NCI-H1105 treated with DMSO at 0.1 percent for 48 hours (cell line): ENCODE measurements at places on chromosomes 4 and X.

DNA sequence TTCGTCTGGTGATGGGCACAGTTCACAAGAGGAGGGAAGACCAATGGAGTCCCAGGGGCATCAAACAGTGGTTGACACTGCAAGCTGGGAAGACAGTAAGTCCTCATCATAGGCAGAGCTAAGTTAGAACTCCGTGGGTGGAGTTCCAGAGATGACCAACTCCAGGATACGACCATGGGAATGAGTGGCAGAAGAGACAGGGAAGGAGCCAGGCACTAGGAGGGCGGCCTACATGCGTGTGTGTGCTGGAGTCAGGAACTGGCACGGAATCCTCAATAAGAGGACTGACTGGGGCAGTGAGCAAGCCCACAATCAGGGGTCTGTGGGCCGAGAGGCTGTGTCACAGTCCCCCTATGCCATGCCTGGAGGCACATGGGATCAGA, 30.4 kb upstream of the IRAK1 start:
- DNase-seq, result no peak

DNA sequence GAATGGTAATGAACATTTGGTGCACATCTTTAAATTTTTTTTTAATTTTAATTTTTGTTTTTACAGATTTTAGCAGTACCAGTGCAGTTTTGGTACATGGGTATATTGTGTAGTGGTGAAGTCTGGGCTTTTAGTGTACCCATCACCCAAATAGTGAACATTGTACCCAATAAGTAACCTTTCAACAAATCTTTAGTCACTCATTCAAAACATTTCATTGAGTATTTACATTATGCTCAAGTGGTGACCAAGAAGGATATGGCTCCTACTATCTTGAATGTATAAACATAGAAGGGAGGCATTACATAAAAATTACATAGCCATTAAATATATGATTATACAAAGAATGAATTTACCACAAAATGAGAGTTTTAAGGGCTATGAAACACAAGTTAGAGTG, 223.3 kb downstream of the SPRY1 start:
- no peak for DNase-seq

GRCh38 chr4:15427161-15427560, 672 bp upstream of the C1QTNF7 start:
- DNase-seq, result no peak

- peak; percentile 88 for DNase-seq
Observed at GRCh38 chr4:76198411-76199237, 15.0 kb downstream of the SCARB2 start.

DNA sequence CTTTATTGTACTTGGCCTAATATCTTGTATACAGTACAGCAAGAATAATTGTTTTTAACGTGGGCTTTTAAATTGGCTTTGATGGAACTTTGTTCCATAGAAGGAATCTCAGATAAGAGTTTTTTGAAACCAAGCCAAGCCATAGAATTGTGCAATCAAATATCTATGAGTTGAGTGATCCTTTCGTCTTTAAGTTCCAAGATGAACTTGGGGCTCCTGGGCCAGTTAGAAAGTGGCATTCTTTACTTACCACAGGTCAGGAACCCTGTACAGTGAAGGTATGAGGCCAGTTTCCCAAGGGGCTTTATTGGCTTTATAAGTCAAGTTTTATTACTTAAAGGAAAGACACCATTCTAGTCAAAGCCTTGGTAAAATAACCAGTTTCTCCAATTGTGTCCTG, 2104.2 kb downstream of the PCDH7 start:
- no peak for DNase-seq

DNA sequence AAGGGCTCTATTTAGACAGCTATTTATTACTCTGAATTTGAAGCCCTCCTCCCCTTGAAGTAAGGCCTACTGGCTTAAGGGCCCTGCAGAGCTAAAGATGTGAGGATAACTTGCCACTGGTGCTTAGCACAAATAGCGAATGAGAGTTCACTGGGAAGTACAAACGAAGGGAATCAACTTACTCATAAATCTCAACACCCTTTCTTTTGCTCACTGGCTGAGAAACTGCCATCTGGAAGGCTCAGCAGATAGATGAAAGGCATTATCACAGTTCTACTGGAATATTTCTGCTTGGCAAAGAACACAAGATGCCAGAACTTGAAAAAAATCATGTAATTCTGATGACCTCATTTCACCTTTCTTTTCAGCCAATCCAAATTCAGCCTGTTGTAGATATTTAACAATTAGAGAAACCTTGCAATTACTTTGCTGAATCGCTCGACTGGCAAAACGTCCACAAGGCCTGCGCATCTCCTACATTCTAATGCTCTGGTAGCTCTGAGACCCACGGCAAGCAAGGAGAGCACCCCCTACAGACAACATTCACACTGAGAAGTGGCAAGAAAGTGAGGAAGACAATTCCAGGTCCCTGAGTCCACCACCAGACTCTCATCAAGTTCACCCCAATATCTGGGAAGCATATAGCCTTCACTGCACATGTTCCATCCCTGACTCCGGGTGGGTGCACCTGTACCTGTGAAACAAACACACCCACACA, 27.5 kb downstream of the TSPAN5 start:
- no peak for DNase-seq

GRCh38 chr4:165813606-165814005, 59.4 kb upstream of the TLL1 start:
- no peak for DNase-seq

GRCh38 chrX:127943571-127943970, 108.6 kb downstream of the ACTRT1 start:
- DNase-seq, result no peak

GRCh38 chr4:70902577-70903290, 565 bp downstream of the MOB1B start:
- DNase-seq, result peak; percentile 7

DNA sequence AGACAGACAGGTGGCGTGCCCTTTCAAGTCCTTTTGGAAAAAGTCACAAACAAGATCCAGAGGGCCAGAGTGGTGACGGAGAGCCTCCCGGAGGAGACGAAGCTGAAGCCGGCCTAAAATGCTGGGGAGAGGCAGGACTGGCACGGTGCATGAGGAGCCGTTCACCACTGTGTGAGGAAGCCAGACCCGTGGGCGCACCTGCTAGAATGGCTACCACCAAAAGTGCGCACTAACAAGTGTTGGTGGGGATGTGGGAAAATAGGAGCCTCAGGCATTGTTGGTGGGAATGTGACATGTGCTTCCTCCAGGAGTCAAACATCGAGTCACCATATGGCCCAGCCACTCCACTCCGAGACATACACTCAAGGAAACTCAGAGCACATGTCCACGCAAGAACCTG, 67.4 kb upstream of the HELT start:
- DNase-seq, result no peak

GRCh38 chr4:13678186-13678924, 50.8 kb upstream of the BOD1L1 start:
- DNase-seq, result no peak

DNA sequence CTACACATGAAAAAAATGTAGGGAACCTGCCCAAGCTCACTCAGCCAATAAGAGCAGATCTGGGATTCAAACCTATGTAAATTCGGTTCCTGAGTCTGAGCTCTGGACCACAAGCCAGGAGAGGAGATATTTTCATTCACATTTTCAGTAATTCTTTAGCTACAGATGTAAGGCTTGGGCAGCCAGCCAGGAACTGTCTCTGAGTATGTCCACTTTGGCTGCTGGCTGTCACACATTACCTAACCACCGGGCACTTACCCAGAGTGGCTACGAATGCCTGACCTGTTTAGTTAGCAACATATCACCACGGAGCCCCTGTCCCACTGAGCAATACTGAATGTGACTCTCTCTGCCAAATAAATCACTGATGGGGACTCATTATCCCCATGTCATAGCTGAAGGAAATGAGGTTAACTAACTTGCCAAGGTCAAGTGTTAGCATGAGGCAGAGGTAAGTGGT, 15.3 kb downstream of the USP46 start:
- peak; percentile 11 for DNase-seq

- no peak for DNase-seq
Observed at GRCh38 chr4:31748382-31748781, 1028.2 kb downstream of the PCDH7 start.

GRCh38 chr4:78862314-78862737, 76.9 kb downstream of the PAQR3 start:
- DNase-seq, result no peak

DNA sequence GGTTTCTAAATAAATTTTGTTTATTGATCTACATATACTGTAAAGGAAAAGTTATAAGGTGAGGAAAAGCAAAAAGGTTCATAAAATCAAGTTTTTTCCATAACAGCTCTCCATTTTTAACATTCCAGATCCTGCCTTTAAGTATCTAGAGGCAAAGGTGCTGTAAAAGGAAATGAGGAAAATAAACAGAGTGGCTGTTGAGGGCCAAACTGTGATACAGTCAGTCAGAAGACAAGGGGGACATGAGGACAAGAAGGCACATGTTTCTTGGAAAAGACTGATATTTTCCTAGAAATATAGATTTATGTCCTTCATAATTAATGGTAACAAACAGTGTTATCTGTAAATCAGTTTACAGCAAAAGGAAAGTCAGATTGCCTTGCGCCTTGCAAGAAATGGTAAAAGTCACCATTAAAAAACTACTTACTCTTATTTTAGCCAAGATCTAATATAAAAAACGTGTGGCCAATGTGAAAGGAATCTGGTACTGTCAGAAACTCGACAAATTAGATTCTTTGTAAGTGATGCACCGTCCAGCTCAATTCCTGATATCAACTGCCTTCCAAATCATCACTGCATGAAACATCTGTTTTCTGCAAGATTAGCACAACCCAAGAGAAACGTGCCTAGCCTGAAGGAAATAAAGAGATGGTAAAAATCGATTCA, 34.0 kb upstream of the VEGFD start:
- no peak for DNase-seq

DNA sequence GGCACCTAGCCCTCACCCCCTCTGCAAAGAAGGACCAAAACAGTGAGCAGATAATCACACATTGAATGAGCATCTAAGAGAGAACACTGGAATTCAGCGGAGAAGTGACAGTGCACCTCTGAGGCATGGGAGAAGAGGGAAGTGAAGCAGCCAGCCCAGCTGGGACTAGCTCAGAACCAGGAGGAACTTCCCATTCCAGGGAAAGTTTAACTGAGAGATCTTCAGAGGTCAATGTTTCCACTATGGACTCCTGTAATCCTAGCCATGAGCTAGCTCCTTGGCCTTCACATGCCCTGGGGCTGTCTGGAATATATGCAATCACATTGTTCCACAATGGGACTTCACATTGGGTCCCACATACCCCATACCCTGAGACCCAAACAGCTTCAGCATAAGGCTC, 24.4 kb downstream of the TLR6 start:
- DNase-seq, result no peak

DNA sequence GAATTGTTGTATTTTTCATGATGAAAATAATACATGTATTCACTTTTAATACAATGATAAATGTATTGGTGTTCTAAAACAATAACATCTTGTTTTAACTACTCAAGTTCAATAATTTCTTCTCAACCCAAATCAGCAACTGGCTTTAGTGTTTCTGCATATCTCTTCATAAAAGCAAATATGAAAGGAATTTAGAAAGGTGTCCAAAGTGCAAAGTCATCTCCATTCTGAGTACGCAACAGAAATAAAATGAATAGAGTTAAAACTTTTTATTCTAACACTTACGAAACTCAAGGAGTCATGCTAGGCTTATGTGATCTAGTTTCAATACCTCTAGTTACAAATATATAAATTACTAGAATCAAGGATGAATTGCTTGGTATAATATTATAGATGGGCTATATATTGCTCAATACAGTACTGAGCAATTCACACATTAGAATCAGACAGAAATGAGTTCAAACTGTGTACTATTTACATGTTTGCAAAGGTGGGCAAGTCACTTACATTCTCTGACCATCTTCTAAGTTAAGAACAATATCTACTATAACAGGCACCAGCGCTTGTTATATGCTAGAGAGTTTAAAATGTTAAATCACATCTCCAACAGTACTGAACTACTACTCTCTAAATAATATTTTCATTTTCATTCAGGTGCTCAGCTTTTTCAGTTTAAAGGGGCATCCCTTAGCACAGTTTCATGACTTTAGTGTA, 51.5 kb downstream of the PPA2 start:
- DNase-seq, result no peak

DNA sequence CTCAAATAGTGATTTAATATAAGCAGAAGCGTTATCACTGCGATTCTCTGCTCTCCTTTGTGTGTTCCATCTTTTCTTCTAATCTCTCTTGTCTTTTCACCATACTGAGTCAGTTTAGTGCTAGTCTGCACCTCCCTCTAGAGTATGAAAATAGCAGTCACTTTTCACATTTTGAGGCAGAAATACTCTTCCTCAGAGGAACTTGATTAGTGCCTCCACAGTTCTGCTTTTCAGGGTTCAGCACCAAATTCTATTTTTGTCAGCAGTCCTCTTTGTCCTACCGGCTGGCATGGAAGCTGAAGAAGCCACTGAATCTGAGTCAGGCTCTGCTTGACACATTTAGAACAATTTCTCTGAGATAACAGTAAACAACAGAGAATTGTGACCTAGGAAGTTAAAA, 49.7 kb upstream of the ANKRD17 start:
- DNase-seq, result peak; percentile 9

DNA sequence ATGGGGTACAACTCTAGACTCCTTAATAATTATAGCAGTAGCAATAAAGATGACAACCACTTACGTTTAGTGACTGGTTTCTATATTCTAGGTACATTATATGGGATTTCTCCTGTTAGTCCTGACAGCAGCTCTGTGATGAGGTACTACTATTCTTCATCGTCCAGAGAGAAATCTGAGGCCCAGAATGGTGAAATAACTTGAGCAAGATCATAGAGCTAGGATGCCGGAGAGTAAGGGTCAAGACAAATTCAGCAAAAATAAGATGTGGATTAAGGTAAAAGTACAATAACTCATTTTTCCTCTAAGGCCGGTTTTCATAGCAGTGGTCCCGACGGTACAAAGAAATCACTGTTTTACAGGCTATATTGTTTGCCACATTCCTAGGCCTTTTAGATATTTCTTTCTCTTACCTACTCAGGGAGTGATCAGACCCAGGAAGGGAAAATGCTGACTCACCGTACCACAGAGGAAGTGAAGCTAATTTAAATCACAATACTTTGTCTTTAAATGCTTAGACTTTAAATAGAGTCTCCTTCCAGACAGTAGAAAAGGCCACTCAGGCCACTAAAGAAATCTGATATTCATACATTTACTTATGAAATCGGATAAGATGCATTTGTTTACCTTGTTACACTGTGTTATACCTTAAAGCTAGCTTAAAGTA, 2023.0 kb upstream of the AGA start:
- DNase-seq, result no peak

DNA sequence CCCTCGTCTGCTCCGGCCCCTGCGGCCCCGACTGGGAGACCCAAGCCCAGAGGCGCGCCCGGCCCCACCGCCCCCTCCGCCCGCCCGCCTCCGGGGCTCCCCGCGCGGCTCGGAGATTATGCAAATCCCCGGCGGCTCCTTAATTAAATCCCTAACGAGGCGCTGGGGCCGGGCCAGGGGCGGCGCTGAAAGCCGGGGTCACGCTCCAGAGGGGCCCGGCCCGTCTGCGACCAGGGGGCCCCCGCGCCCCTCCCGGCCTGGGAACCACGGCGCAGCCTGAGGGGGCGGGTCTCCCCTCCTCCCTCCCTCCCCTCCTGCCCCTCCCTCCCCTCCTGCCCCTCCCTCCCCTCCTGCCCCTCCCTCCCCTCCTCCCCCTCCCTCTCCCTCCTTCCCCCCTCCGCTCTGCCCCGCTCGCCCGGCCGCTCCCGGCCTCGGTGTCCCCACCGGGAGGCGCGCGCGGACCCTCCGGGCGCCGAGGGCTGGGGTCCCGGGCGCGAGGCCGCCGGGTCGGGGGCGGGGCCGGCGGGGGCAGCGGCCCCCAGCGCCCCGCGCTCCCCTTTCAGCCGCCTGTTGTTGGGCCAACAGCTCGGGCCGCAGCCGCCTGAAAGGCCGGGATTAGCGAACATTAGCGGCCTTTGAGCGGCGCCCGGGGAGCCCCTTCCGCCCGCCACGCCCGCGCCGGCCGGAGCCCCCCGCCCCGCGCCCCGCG, 25.9 kb upstream of the FGFR3 start:
- no peak for DNase-seq
